ENCODE measurements at places on chromosomes 2 and 18.

GRCh38 chr2:84844141-84844540 lies 36.7 kb downstream of the TRABD2A start:
- no peak for DNase-seq

DNA sequence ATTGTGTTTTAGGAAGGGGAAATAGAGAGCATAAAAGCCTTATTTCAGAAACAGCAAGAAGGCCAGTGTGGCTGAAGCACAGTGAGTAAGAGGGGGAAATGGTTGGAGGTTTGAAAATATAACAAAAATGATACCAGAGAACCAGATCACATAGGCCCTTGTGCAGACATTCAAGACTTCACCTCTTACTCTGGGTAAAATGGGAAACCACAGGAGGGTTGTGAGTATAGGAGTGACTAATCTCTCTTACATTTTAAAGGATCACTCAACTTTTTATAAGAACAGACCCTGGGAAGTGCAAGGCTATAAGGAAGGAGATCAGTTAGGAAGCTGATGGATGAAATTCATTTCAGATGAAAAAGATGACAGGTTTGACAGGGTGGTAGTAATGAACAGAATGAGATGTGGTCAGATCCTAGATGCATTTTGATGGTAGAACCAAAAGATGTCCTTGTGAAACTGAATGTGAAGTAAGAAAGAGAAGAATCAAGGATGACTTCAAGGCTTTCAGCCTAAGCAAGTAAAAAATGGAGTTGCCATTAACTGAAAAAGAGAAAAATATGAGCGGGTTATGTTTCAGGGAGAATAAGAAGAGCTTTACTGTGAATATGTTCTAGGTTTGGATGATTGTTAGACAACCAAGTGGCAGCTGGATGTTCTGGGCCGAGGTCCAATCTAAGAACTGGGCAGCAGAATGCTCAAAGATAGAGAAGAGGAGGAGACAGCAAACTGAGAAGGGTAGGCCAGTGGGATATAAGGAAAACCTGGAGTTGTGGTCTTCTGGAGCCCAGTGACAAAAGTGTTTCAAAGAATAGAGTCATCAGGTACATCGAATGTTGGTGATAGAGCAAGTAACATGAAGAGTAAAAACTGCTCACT lies 65.1 kb downstream of the USP40 start:
- DNase-seq = peak; percentile 19

DNA sequence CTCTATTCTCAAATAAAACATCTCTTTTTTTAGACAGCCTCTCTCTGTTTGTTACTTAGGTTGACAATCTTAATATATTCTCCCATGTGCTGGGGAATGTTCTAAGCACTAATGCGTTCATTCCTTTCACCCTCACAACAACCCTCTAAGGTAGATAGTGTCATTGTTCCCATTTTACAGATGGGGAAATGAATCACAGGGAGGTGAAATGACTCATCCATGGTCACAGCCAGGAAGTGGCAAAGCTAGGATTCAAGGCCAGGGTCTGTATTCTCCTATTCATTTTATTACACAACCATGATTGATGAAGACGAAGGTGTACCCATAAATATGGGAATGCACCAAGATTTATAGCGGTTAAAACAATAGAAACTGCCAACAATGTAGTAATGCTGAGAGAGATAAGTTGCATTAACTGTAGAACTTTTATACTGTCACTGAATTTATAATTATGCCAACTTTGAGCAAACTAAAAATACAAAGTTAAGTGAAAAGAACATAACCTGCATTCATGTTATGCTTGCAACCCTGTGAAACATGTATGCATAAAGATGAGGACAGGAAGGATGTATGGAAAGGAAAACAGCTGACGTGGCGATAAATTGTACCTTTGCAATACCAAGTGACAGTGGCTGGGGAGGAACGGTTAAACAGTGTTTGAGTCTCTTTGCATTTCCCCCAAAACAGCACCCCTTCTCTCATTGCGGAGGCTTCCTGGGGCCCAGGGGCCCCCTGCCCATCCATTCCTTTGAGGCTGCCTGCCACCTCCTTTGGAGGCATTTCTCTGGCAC lies 257.7 kb upstream of the AGAP1 start:
- no peak for DNase-seq

DNA sequence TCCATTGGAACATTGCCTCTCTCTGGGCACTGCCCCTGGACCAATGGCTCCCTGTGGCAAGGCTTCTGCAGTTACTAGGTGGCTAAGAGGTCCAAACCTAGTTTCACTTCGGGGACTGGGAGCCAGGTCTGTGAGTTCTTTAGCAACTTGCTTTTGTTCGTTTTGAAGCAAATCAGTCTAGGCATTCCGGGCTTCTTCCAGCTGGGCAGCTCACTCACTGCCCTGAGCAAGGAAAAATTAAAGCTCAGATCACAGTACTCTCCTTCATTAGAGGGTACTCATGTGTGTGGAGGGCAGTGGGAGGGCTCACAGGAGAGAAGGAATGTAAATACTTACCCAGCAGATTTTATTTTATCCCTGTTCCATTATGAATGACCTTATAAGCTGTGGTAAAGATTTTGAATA lies 80.3 kb downstream of the SPP2 start:
- DNase-seq = peak; percentile 50

GRCh38 chr18:71209944-71210343 lies 921.1 kb downstream of the SOCS6 start:
- DNase-seq = no peak

DNA sequence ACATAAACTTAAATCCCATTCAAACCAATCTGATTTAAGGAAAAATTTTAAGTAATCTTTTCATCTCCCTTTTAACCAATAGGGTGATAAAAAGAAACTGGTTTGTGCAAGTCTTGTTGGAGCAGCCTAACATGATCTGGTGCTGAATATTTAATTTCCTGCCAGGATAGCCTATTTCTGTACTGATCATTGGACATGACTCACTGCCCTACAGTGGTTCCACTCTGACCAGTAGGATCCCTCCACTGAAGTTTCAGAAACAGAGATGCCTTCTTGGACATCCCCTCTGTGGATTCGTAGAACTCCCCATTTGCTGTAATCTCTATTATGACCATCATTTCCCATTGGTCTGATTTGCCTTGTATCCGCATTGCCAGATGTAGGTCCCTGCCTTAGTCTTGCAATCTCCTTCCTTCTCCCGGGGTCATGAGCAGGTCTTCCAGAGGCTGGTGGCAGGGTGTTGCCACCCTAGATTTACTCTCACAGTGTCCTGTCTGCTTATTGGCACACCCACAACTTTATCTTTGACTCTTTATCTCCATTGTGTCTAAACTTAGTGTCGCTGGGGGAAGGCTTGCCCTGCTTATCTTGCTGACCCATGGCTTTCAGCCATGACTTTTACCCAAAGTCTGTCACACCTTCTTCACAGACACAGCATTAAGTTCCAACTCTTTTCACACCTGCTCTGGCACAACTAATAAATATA lies 12.3 kb upstream of the SETBP1 start:
- no peak for DNase-seq

- no peak for DNase-seq
These were observed 408.1 kb downstream of the THSD7B start for GRCh38 chr2:137173463-137173862.

- DNase-seq = no peak
These were observed 29.0 kb downstream of the KIF5C start for GRCh38 chr2:148903979-148904378.

DNA sequence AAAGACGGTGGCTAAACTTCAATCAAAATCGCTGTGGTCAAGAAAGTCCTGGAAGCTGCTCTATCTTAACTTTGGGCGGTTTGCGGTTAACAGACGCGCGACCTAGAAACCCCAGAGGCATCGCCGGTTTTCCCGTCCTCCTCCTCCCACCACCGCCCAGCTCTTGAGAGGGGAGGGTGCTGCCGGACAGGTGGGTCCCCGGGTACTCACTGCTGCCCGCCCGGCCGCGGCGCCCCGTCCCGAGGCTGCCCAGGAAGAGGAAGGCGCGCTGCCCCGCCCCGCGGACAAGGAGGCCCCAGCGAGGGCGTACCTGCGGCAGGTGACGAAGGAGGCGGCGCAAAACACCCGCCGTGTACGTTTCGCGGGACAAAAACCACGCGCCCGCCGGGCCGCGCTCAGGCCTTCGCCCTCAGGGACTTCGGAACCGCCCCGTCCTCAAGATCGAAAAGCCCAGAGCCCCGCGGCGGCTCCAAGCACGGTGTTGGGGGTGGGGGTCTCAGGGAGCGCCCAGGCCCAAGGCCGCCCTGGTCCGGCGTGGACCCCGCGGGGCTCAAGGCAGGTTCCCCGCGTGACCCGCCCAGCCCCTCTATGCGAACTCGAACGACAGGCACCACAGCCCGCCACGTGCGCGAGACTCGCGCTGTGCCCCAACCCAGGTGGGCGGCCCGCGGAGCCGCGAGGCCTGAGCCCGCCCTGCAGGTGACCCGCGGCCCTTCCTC lies at the start of gene SH3YL1:
SH3YL1 (minus strand) TSS at position 259 of the 719 bp plus-strand sequence; CDS start at position 211, 48 bp downstream.
- no peak for DNase-seq

DNA sequence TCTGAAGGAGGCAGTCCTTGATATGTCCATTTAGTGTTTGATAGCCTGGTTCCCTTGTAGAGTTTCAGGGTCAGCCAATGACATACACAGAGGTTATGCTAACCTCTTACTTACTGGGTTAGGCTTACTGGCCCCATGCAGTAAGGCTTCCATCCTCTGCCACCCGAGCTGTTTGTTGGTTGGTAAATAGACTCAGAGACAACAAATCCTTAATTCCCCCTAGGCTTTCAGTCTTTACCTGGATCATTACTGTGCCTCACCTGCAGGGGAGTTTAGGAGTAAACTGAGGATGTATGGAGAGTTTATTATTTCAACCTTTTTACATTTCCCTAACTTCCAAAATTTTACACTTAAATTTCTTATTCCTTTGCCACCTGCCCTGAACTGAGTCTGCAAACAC lies 452.7 kb upstream of the HNMT start:
- no peak for DNase-seq

GRCh38 chr2:106825161-106825560 lies 60.8 kb downstream of the ST6GAL2 start:
- no peak for DNase-seq

DNA sequence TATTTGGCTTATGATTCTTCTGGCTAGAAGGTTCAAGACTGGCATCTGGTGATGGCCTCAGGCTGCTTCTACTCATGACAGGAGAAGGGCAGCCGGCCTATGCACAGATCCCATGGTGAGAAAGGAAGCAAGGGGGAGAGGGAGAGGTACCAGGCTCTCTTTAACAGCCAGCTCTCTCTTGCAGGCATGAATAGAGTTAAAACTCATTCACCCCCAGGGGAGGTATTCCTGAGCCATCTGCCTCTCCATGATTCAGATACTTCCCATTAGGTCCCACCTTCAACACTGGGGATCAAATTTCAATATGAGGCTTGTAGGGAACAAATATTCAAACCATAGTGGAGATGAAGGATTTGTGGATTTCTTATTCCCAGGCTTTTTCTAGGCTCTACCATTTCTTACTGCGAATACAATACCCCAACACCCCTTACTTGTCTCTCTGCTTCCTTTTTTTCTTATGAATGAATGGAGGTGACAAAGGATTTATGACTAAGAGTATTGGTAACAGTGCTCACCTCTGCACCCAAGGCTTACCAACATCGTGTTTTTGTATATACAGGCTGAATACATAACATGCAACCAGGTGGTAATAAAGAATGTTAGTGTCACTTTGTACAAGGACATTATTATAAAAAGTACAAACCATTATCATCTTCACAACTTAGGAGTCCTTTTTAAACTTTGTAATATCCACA lies 454.6 kb upstream of the TRIB2 start:
- no peak for DNase-seq

GRCh38 chr2:150617351-150617978 lies 130.0 kb upstream of the RND3 start:
- no peak for DNase-seq

DNA sequence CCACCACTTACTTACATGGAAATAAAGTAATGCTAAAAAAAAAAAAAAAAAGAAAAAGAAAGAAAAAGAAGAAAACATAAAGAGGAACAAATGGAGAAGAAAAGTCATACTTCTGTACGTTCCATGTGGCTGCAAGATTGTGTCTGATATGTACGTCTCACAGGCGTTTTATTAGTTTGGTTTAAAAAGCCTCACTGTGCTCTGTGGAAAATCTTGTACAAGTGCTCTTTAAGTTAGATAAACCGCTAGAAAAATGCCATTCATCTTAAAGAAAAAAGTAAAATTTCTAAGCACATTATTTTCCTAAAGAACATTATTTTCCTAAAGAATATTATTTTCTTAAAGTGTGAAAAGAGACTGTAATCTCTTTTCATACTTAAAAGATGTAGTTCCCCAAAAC lies 165.1 kb downstream of the ZNF521 start:
- no peak for DNase-seq

- no peak for DNase-seq
These were observed 384.3 kb upstream of the LYPD1 start for GRCh38 chr2:133054297-133054696.

GRCh38 chr2:111948832-111949231 lies 50.4 kb downstream of the MERTK start:
- DNase-seq = no peak

DNA sequence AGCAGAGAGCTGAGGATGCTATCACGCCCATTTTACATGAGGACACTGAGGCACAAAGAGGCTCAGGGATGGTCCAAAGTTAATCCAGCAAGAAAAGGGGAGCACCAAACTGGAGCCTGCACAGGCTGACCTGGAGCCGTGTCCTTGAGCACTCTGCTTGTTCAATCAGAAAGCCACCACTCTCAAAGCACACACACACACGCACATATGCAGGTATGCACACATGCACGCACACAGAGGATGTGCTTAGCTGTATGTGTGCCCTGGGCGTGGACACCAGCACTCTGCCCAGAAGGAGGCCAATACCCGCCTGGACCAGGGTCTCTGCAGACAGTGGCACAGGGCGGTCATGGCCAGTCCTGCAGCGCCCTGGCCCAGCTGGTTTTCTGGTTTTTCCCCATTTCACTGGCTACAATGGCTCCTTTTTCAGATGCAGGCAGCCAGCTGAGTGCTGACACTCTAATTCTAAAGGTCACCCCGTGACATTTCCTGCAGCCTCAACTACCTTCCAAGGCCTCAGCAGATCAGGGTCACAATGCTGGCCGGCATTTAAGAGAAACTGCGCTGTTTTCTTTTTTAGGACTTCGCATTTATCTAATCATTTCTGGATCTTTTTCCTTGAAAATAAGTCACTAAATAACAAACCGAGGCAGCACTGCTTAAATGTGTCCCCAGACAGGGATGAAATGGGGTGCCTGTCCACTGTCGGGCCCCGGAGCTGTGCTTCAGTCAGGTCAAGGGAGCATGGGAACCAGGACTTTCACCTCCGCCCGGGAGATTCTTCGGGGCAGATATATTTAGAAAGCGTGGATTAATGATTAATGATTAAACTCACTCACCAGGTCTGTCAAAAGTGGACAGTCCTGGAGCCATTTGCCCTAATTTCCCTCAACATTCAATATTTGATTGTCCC lies 104.5 kb downstream of the HDAC4 start:
- DNase-seq = peak; percentile 43

GRCh38 chr2:2748399-2749205 lies 417.5 kb upstream of the MYT1L start:
- DNase-seq = no peak

GRCh38 chr2:149573760-149574159 lies 13.8 kb downstream of the MMADHC start:
- no peak for DNase-seq

- DNase-seq = no peak
These were observed 10.8 kb downstream of the EMILIN2 start for GRCh38 chr18:2857491-2858131.

- peak; percentile 49 for DNase-seq
These were observed 82.7 kb downstream of the ORC4 start for GRCh38 chr2:147937744-147938349.

Measured in midbrain (tissue), 1 donor.